ENCODE measurements at places on chromosomes 3 and 15.

DNA sequence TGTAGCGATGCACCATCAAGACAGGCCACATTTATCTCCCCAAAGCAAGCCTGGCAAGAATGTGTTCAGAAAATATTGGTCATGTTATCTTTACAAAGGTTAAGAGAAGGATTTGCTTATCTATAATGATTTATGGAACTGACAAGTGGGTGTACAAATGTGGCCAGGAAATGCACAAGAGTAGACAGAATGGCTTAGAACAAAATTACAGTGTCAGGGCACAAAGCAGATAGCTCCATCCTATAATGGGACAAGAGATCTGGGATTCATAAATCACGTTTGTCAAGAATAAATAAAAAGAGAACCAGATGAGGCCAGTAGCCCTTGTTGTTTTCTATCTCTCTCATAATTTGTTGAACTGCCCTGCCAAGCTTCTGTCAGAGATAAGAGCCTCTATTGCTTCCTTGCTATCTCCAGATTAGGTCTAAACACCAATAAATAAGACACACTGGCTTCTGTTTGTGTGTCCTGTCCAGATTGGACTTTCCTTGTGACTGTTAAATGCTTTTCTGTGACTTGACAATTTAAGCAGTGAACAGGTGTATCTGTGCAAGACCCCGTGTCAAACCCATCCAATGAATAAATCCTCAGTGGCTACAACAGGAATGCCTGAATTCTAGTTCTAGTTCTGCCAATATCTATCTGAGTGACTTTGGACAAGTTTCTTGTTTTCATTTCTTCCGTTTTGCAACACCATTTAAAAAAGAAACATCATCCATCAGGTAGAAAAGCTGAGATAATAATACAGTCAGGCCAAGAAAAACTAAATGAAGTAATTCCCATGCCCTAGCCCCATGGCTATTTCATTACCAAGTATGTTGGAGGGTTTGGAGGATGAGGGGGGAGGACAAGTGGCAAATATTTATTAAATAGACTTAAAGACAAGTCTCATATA lies 157.2 kb downstream of the DCLK3 start:
- no peak for DNase-seq

DNA sequence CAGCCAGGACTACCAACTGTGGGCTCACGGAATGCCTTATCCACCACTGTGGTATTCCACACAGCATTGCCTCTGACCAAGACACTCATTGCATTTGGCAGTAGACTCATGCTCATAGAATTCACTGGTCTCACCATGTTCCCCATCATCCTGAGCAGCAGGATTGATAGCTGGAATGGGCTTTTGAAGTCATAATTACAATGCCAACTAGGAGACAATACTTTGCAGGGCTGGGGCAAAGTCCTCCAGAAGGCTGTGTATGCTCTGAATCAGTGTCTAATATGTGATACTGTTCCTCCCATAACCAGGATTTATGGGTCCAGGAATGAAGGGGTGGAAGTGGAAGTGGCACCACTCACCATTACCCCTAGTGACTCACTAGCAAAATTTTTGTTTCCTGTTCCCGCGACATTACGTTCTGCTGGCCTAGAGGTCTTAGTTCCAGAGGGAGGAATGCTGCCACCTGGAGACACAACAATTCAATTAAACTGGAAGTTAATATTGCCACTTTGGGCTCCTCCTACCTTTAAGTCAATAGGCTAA lies 58.6 kb upstream of the CCDC80 start:
- DNase-seq = peak; percentile 9

- DNase-seq = no peak
These were observed 8.8 kb upstream of the FILIP1L start for GRCh38 chr3:100123112-100123511.

- no peak for DNase-seq
These were observed 60.9 kb downstream of the LRRC28 start for GRCh38 chr15:99312228-99312627.

DNA sequence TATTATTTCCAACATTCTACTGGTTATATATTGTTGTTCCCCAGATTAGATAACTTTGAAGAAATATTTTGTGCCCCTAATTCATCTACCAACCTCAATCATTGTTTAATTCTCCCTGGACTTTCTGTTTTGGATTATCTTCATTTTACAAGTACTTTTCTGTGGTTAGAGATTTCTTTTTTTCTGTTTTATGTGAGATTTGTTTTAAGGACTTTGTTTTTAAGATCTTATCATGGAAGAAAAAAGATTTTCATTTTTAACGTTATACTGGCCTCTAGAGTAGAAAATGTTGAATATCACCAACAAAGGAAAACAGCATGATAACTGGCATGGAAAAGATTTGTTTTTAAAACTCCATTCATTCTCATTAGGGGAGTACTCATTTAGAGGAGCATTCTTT lies 210.9 kb upstream of the KCNMB2 start:
- DNase-seq = no peak

GRCh38 chr3:22779737-22780136 lies 423.4 kb upstream of the UBE2E2 start:
- DNase-seq = no peak
